ENCODE measurements at places on chromosomes 16 and 17.

GRCh38 chr16:73713251-73713650, 583.4 kb upstream of the PSMD7 start:
- peak; percentile 46 for DNase-seq

DNA sequence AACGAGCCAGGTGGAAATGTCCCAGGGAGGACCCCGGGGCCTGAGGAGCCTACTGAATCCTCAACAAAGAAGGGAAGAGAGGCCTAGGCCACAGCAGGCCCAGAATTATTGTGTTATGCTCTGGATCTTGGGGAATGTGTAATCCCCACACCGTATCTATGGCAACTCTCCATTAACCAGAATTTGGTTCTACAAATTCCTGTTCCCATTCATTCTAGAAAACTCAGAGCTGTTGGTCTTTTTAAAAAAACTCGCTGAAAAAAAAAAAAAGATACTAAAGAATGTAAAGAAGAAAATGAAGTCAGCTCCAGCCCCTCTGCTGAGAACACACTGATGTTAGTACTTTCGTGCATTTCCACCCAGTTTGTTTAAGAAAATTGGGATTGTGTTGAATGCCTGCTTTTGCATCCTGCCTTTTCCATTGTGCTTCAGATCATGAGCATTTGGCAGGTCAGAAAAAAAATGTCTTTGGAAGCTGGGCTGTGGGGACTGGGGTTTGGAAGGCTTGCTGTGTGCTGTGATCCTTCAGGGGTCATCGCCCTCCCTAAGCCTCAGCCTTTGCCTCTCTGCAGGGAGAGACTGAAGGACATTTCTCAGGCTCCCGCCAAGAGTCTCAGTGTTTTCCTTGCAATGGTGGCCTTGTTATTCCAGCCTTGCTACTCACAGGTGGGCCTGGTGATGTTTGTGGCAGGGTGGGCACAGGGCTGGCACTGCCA, 69.5 kb downstream of the SREBF1 start:
- no peak for DNase-seq

DNA sequence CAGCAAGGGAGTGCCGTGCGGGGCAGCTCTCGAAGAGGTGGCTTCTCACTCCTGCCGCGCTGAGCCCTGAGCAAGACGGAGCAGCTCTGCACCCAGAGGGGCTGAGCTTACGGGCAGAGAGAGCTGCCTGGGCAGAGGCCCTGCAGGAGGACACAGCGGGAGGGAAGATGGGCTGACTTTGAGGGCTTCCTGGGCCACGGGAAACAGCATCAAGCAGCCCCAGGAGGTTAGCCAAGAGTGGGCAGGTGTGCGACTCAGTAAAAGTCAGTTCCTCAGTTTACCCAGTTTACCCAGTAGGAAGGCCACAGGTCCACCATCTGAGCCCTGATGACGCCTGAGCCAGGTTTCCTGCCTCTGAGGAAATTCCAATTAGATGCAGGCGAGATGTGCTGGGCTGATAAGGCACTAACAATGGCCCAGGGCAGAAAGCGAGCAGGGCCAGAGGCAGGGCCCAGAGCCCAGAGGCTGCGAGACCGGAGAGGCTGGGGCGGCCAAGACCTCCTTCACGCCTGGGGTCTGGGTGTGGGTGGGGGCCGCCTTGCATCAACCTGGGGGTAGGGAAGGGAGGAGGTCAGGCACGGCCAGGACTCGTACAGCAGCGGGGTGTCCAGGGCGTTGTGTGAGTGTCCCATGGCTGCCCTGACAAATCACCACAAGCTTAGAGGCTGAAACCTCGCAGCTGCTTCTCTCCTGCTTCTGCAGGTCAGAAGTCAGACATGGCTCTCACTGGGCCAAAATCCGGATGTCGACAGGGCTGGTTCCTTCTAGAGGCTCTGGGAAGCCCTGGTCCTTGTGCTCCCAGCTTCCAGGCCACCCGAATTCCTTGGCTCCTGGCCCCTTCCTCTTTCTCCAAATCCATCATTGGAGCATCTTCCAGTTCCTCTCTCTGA, 32.0 kb upstream of the CIBAR2 start:
- no peak for DNase-seq

DNA sequence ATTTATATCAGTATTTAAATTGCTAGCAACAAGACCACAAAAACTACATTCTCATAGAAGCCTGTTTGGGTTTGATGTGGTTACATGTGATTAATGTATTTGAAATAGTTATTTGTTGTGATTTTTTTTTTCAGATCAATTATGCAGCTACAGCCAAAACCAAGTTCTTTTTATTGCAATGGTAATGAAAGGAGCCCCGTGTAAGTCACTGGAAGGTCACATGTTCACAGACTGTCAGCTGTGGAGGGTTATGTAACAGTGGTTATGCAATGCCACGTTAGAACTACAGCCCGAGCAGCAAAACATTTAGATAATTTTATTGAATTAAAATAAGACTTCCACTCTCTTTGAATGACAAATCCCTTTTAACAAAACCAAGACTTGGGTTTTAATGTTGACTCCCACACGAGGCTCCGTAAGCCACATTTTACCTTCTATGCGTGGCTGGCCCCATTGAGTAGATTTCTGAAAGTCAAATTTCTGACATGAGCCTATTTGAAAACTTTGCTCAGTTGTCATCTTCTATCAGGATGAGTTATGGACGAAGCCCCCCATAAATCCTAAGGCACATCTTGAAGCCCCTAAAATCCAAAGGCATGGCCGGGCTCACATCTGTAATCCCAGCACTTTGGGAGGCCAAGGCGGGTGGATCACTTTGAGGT, 41.8 kb upstream of the SEC14L1 start:
- DNase-seq = no peak

Data from C1 segment of cervical spinal cord (tissue), 14 donors.